ENCODE measurements at places on chromosomes 2 and 18.

DNA sequence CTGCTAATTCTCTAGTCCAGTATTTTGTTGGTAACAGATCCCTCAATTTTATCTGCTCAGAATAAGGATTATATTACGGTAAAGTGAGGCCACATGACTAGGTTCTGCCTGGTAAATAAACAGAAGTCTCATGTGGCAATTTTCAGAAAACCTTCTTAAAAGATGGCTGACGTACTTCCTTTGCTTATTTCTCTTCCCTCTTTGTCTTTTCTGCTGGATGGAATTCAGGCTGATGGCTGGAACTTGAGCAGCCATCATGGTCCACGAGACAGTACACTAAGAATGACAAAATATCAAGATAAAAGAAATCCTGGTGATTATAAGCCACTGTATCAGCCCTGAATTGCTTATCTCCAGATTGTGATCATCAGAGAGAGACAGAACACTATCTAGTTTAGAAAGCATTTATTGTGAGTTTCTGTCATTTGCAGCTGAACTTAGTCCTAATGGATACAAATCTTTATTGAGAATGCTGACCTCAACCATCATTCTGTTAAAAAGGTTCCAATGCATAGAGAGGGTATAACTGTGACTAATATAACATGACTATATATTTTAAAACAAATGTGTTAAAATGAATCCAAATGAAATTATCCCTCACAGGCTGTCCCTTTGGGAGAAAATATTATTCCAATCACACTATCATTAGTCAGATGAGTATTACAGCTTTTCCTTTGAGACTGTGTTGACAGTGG, 31.8 kb upstream of the SLC8A1 start:
- no peak for DNase-seq

DNA sequence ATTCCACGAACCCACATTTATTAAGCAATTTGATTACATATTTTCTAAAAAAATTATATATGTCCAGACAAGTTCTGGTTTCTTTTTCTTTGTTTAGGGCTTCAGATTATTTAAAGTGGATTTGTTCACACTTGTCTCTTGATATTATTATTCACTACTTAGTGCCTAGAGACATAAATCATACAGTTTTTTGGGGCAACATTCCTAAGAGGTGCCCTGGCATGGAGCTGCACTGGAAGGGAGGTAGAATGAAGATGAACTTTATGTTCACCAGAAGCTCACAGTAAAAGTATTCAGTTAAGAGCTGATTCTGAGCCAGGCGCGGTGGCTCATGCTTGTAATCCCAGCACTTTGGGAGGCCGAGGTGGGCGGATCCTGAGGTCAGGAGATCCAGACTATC, 762.7 kb upstream of the TMEFF2 start:
- no peak for DNase-seq

GRCh38 chr2:194223218-194223617, 1433.8 kb upstream of the SLC39A10 start:
- no peak for DNase-seq

- DNase-seq: no peak
Observed at GRCh38 chr18:54737986-54738385, 90.3 kb upstream of the RAB27B start.

- DNase-seq: no peak
Observed at GRCh38 chr2:101330253-101330933, 21.9 kb upstream of the RNF149 start.

GRCh38 chr2:141555876-141556470, 574.8 kb downstream of the LRP1B start:
- DNase-seq: no peak

GRCh38 chr18:78682716-78683115, 296.9 kb upstream of the SALL3 start:
- DNase-seq: no peak

DNA sequence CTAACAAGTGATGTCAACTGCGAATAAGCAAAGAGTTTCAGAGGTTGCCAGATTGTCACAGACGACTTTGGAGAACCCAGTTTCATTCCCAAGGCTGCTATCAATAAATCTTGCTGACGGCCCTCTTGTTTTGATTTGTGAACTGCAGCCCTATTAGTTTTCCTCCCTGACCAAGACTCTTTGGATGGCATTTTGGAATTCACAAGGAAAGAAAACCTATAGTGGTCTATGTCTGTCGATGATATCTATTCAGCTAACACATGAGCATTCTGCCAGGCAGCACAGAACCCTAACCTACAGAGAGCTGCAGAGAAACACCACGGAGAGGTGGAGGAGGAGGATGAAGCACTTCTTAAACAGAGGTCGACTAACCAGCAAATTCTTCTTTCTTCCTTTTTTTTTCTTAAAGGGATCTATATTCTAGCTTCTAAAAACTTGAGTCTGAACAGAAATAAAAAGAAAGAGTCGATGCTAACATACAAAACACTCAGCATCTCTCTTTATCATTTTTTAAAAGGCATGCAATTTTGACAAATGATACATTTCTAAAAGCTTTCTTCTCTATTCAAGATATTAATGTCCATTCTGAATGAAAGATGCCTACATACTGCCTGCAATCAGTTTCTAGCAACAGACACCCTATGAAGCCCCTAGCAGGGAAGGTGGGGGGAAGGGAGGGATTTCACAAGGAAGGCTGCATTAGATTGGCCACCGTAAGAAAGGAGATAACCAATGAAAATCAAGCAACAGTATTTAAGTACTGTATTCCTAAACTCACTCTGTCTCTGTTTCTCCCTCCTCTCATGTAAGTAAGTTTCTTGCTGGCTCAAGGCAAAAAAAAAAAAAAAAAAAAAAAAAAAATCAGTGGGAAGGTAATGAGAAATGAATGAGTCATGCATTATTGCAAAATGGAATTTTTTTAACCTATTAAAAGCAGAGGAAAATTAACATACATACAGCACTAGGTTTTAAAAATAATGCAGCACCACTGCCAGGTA, 83.0 kb upstream of the CHRNA1 start:
- DNase-seq: no peak

GRCh38 chr2:218993345-218994315, at the start of gene CRYBA2:
TSS of gene CRYBA2 (minus strand) at chr2:218993422. CDS start at chr2:218993176, 246 bp downstream.
- DNase-seq: no peak

DNA sequence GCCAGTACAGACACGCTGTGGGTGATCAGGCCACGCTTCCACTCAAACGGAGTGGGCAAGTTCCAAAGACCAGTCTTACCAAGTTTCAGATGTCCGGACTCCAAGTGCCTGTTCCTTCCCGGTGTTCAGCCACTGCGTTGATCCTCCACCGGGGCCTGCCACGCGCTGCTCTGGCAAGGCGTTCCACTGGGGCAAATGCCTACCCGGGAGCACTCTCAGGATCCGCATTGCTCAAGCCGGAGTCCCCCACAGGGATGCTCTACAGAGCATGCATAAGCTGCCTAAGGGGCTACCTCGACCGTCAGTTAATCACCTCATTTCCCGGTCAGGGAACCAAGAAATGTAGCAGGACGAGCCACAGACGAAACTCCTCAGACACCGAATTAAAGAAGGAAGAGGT, 37.0 kb upstream of the CLASP1 start:
- DNase-seq: no peak

DNA sequence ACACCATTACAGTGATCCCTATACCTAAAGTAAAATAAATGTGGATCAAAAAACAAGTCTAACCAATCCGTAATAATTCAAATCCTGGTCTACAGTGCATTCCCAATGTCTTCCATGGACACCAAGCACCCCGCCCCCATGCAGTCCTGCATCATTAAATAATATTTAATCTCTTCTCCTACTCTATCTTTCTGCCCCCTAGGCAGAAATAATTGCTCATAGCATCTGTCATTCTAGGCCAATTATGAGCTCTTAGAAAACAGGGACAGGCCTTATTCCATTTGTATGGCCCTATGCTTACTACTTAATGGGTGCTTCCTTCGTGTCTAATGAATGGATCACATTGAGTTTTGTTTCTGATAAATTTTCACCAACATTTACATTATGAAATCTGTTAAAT, 66.4 kb downstream of the PAX3 start:
- DNase-seq: no peak

GRCh38 chr18:76471593-76471992, 23.4 kb downstream of the ZNF516 start:
- no peak for DNase-seq

DNA sequence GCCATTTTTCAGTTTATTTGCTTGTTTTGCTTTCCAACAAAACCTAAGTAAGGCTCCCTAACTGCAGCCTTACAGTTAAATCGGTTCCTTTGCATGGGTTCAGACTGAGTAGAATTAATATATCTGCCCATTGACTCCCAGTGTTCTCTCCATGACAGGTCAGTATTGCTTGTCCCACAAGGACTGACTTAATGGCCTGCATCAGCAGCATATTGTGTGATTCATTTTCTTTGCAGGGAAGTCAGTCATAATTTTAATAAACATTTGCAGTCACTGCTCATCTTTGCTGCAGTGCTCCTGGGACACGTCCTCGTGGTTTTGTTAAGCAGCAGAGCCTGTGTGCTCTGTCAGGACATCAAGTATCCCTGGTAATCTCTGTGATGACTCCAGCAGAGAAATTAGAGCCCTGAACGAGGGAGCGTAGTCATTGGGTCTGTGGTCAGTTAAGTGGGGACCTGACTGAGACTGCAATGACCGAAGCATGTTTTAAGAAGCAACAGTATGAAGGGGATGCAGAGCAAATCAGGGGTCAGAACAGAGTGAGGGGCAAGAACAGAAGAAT, 93.3 kb downstream of the CDH20 start:
- no peak for DNase-seq

DNA sequence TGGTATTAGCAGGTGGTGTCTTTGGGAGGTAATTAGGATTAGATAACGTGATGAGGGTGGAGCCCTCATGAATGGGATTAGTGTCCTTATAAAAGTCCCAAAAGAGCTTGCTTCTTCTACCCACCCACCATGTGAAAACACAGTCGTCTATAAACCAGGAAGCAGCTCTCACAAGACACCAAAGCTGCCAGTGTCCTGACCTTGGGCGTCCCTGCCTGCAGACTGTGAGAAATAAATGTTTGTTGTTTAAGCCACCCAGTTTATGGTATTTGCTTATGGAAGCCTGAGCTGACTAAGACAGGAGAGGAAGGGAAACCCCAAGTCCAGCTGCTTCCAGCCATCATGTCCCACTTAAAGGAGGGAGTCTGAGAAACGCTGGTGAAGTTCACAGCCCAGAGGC, 13.6 kb downstream of the ADI1 start:
- DNase-seq: no peak

DNA sequence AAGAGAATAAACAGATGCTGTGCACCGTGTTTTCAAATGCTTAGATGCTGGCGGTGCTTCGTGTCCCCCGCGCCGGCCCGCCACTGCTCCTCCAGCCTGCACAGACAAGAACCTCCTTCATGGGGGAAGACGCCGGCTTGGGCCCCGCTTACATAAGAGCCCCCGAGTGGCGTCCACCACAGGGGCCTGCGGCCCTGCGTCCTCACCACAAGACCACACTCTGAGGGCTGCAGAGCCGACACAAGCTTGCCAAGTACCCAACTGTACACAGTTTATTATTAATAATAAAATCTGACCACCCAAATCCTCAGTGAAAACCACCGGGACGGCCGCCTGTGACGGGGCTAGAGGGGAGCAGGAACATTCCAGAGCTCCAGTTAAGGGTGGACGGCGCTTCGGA, 232.2 kb downstream of the HDAC4 start:
- no peak for DNase-seq

- no peak for DNase-seq
Observed at GRCh38 chr2:235539773-235540172, 45.9 kb downstream of the AGAP1 start.

DNA sequence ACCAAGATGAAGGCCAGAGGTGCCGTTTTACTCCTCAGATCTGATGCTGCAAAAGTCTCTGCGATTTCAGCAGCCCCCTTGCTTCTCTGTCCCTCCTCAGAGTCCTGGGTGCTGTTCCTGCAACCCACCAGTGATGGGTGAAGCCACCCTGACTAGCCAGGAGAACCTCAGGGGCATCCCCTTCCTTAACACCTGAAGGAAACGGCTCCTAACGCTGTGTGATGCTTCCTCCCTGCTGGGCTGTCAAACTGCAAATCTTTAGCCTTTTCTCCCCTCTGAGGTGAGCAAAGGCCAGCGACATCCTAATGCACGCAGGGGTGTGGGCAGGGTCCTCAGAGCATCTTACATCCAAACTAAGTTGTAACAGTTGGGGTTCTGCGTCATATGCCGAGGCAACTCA, 24.8 kb downstream of the CHST10 start:
- DNase-seq: no peak

- DNase-seq: no peak
Observed at GRCh38 chr18:33583901-33584300, 5.9 kb downstream of the ASXL3 start.

DNA sequence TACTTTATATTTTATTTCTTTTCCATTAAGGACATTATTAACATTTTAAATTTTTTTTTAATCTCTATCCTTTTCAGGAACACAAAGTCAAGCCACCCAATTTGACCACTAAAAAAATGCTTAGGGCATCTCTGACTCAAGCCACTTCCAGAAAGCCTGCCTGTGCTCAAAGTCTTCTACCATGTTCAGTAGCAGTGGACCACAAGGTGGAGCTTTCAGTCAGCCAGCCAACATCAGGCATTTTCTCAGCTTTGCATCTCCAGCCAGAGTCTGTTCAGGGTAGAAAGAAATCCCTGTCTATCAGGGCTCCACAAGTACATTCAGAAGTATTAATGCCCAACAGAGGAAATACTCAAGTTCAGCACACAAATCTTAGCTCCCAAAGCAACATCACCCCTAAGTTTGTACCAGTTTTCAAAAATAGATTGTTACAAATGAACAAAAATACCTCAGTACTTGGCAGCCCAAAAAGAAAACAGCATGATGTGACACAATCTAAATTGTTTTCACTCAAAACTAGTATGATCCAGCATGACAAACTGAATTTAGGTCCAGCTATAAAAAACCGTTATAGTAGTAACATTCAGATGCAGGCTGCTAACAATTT, 37.6 kb downstream of the C18orf63 start:
- DNase-seq: no peak

- DNase-seq: no peak
Observed at GRCh38 chr18:41331661-41332060, 623.4 kb upstream of the PIK3C3 start.

- no peak for DNase-seq
Observed at GRCh38 chr2:128396500-128396891, 77.8 kb upstream of the HS6ST1 start.

DNA sequence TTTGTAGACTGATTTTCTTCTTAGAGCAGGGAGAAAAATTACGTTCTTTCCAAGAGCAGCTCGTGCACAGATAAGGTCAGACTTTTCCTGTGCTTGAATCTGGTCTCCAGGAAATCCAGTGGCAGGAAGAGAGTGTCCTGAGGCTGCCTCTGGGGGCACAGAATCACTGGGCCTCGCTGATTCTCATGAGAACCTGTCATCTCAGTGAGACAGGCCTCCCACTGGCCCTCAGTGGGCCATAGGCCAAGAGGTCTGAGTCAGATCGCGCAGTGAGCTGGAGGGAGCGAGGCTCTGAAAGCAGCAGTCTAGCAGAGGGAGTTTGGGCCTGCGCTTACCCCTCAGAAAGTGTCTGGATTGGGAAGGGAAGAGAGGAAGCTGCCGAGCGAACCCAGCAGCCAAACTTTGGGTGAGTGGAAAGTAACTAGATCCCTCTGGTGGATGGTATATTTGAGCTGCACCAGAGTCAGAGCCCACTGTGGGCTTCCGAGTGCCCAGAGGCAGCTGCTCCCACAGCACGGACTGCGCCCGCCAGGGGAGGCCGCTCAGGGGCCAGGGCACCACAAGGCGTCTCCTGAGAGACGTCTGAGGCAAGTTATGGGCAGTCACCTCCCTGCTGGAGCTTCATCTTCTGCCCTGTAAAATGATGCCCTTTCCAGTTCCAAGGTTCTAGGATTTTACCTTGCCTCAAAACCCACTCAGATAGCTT, 8.2 kb downstream of the GDF7 start:
- DNase-seq: no peak

GRCh38 chr2:170022692-170023091, 155.3 kb upstream of the MYO3B start:
- no peak for DNase-seq

- DNase-seq: no peak
Observed at GRCh38 chr2:222033541-222033940, 265.3 kb downstream of the PAX3 start.

Measured in stimulated activated CD4-positive, alpha-beta T cell treated with anti-CD3 and anti-CD28 coated beads, Interleukin-1b, Interleukin-23, amount 100 ng/mL, for 1 hour (primary cell).